AG09309 (cell line): ENCODE measurements at places on chromosomes 4 and X.

DNA sequence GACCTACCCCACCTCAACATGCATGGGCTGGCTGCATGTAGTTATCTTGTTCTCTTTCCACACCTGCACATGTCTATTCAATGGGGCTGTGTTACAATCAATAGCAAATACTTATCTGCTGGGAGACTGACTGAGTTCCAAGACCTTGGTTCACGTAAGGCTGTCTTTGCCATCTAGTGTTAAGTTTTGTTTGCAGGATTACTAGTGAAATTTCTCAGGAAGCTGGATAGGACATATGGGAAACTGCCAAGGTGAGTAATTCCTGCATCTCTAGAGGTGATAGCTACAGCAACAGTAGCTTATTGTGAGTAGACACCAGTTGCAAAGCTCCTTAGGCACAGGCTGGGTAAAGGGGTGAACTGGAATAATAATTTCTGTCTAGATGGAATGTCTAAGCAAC, 177.5 kb downstream of the ENOX2 start:
- DNase-seq = no peak

DNA sequence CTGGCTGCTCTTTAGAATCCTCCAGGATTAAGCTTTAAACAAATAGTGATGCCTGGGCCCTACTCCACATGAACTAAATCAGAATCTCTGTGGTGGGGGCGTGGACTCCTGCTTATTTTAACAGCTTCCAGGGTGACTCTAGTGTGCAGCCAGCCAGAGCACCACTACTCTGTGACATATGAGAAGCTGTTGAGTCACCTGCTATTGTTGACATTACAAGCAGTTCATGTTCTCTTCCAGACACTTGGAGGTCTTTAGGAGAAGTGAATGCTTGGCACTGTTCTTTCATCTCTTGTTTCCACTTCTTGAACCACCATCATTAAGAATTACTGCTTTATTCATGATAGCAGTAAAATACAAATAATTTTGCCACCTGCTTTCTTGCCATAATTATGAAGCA, 426 bp upstream of the C4orf51 start:
- DNase-seq = peak; percentile 53

DNA sequence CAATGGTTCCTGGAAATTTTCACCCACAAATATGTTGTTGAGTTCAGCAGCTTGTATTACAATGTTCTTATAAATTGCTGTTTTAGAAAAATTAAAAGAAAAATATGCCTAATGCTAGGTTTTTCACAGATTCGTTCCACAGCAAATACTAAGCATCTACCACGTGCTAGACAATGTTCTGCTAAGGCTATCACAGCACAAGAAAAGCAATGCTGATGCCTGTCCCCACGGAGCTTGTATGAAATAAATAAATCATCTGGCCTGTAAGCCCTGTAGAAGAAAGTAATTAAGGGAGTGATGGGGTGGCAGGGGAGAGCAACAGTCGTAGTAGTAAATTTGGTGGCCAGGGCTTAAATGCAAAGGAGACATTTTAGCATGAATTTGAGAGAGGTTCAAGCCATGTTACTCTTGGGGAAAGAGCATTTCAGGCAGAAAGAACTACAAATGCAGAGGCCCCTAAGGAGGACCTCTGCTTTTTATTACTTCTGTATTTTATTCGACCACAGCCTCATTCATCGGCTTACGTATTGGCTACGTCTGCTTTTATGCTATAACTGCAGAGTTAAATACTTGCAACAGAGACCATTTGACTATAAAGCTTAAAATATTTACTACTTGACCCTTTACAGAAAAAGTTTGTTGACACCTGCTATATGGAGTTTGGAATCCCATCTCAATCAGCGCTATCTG, 36.3 kb downstream of the ARAP2 start:
- no peak for DNase-seq

DNA sequence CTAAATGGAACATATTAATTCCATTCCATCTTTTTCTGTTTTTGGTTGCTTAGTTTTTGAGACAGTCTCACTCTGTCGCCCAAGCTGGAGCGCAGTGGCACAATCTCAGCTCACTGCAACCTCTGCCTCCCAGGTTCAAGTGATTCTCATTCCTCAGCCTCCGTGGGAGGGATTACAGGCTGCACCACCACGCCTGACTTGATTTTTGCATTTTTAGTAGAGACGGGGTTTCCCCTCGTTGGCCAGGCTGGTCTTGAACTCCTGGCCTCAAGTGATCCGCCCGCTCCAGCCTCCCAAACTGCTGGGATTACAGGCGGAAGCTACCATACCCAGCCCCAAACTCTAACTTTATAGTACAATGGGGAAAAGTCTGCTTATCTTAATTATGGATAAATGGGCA, 11.2 kb downstream of the HNRNPD start:
- DNase-seq = no peak

GRCh38 chr4:88225232-88226105, 58.9 kb downstream of the PPM1K start:
- DNase-seq = no peak

- DNase-seq = no peak
These were observed 8.4 kb upstream of the ELF4 start for GRCh38 chrX:130118441-130119311.

DNA sequence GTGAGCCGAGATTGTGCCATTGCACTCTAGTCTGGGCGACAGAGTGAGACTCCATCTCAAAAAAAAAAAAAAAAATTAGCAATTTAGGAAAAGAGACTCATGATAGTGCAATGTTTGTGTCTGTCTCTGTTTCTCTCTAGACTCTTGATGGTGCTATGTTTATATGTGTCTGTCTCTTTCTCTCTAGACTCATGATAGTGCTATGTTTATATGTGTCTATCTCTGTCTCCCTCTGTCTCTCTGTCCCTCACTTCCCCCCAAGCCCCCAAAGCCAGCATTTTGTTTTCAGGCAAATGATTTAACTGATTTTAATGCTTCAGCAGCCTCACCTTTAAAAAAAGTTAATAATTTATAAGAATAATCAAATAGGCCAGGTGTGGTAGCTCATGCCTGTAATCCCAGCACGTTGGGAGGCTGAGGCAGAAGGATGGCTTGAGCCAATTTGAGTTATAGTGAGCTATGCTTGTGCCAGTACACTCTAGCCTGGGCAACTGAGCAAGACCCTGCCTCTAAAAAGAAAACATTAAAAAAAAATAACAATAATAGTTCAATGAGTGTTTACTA, 6.9 kb downstream of the MOB1B start:
- DNase-seq = no peak

GRCh38 chrX:16603822-16604221, 46.1 kb upstream of the S100G start:
- DNase-seq = no peak

DNA sequence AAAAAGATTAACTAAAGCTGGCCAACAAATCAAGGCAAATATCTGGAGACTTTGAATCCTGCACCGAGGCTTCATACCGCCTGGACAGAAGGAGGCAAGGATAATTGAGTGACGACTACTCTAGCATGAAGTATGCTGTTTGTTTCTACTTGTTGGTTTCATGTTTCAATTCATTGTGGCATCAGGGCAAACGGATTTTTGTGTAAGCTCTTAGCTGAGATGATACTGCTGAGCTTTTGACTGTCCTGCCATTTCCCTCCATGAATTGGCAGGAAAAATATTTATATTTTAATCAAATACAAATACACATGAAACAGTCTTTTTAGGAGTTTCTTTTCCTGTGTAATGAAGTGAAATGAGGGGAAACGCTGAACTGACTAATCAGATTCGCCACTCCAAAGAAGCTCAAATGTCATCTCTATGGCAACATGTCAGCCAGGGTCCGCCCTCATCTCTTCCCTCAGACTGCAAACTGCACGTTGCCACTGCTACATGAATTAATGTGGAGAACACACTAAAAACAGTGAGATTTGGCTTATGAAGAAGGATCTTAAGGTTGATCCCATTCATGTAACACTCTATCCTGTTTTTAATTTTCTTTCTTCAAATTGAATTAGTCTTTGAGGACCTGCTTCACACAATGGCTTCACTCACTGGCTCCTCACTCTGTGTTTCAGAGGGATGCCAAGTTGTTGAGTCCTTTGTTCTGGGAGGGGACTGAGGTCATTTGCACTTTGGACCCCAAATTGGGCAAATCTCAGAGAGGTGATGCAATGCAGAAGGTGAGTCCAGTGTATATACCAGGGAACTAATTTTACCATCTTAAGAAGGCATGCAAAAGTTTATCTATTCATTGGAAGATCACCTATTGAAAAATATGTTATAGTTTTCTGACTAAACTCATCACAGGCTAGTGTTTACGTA, 149.6 kb upstream of the MID1 start:
- no peak for DNase-seq

DNA sequence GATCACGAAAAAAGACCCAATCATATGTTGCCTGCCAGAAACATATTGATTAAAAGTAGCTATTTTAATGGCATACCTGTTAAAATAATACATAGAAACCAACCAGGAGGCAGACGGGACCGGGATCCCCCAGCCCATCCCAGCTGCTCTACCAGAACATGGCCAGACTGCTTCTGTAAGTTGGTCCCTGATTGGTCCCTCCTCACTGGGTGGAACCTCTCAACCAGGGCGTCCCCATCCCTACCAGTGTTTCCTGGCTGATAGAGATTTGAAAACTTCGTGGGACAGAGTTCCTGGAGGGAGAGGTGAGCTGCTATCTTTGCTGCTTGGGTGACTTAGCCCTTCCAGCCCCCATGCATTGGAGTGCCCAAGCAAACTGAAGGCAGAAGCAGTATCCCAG, 256.2 kb downstream of the TRAM1L1 start:
- no peak for DNase-seq

DNA sequence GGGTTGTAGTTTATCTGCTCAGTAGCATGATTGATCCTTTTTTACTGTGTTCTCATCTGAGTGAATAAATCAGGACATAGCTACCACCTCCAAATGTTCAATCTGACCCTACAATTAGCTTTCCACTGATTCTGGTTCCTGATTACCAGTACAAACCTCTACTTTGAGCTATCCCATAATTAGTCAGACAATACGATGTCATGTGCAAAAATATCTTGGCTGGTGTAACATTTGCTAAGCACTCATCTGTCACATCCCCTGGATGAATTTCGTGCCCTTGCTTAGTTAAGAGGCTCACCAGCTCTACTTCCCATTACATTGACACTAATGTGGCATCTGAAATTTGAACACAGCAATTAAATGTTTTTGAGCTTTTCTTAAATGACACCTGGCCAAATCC, 1101.0 kb upstream of the PCDH7 start:
- no peak for DNase-seq

DNA sequence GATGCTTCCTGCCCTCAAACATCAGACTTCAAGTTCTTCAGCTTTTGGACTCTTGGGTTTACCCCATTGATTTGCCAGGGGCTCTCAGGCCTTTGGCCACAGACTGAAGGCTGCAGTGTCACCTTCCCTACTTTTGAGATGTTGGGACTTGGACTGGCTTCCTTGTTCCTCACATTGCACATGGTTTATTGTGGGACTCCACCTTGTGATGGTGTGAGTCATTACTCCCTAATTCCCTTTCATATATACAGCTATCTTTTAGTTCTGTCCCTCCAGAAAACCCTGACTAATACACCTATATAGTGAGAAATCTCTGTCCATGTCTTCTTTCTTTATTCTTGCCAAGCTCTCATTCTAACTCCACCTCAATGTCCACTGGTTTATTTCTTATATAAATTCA, 736.9 kb upstream of the HS3ST1 start:
- no peak for DNase-seq

DNA sequence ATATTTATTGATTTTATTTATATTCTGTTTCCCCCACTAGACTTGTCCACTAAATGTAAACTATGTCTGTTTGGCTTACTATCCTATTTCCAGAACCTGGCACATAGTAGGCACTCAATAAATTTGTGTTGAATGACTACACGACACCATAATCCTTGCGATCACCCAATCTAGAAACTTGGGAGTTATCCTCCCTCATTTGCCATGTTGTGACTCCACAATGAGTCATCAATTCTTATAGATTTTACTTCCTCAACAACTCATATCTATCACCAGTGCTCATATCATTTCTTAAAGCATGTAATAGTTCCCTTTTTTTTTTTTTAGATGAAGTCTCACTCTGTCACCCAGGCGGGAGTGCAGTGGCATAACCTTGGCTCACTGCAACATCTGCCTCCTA, 39.9 kb upstream of the VAMP7 start:
- no peak for DNase-seq

DNA sequence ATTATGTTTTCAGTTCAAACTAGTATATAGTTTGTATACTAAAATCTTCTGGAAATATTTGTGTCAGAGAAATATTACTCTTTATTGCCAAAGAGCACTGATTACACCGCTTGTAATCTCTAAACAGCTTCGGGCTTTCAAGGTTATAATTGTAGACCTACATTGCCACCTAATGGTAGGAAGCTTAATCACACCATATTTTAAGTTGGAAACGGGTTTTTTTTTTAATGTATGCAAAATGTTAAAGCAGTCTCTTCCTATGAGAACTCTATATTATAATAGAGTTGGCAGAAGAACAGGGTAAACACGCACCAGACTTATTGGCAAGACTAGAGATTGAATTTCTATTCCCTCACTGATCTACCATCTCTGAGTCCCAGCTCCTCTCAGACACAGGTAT, 19.5 kb upstream of the NFXL1 start:
- peak; percentile 14 for DNase-seq

- no peak for DNase-seq
These were observed 1080.9 kb downstream of the FAT4 start for GRCh38 chr4:126395664-126396063.

DNA sequence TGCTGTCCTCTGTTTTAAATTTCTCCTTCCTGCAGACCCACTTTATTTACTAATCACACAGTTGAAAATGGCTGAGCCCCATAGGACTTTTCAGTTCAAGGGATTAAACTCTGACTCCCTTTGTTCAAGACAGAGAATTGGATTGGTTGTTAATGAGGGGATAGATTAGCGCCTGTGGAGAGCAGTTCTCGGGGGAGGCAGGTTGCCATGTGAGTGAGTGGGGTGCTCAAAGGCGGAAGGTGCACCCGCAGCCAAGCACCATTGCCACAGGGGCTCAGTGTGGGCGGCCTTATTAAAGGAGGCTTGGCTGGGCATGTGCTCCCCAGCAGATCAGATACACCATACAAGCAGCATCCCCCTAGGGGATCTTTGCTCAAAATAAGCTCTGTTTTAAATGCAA, 7.9 kb upstream of the CBR4 start:
- no peak for DNase-seq

GRCh38 chr4:168541266-168541953, 44.6 kb downstream of the PALLD start:
- peak; percentile 55 for DNase-seq

DNA sequence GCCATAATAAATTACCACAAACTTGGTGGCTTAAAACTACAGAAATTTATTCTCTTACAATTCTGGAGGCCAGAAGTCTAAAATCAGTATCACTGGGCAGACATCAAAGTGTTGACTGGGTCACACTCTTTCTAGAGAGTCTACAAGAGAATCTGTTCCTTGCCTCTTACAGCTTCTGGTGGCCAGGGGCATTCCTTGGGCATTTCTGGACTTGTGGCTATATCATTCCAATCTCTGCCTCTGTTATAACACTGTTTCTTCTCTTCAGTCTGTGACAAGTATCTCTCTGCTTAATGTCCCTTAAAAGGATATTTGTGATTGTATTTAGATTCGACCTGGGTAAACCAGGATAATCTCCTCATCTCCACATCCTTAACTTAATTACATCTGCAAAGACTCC, 207.3 kb upstream of the DCAF8L1 start:
- DNase-seq = no peak

- DNase-seq = no peak
These were observed 19.3 kb downstream of the IQCM start for GRCh38 chr4:149796381-149796780.

- DNase-seq = peak; percentile 34
These were observed 192.8 kb downstream of the DCTD start for GRCh38 chr4:182724414-182724813.
